ENCODE measurements at places on chromosomes 12 and 14.

DNA sequence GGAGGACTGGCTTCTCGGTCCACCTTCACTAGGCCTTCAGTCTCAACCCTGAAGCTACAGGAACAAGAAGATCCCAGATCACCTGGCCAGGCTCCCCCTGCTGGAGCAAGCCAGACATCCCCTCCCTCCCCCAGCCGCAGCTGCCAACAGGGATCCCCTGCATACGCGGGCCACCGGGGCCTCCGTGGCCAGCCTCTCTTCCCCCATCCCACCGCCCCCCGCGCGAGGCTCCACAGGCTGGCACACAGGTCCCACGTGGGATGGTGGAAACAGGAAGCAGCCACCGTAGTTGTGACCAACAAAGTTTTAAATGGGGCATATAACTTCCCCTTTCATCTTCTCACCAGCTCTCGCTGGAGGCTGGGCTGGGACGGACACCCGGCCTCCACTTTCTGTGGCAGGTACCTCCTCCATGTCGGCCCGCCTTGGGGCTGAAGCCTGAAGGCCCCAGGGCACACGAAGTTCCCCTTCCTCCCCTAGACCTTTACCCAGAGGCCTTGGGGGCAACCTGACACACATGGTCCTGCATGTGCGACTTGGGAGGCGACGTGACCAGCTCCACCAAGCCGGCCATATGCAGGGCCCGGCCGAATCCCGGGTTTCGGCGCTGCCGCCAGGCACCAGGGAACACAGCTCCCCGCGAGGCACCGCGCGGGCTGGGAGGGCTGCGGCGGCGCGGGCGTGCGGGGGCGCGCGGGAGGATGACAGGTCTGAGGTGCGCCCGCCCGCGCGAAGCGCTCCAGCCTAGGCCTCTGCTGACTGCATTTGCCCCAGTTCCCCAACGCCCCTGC lies 44.4 kb upstream of the PNMA1 start:
- DNase-seq: peak; percentile 59

- DNase-seq: no peak
Observed at GRCh38 chr14:96710060-96710666, 87.0 kb upstream of the VRK1 start.

GRCh38 chr12:113443030-113443539 lies 20.9 kb downstream of the SDSL start:
- no peak for DNase-seq

DNA sequence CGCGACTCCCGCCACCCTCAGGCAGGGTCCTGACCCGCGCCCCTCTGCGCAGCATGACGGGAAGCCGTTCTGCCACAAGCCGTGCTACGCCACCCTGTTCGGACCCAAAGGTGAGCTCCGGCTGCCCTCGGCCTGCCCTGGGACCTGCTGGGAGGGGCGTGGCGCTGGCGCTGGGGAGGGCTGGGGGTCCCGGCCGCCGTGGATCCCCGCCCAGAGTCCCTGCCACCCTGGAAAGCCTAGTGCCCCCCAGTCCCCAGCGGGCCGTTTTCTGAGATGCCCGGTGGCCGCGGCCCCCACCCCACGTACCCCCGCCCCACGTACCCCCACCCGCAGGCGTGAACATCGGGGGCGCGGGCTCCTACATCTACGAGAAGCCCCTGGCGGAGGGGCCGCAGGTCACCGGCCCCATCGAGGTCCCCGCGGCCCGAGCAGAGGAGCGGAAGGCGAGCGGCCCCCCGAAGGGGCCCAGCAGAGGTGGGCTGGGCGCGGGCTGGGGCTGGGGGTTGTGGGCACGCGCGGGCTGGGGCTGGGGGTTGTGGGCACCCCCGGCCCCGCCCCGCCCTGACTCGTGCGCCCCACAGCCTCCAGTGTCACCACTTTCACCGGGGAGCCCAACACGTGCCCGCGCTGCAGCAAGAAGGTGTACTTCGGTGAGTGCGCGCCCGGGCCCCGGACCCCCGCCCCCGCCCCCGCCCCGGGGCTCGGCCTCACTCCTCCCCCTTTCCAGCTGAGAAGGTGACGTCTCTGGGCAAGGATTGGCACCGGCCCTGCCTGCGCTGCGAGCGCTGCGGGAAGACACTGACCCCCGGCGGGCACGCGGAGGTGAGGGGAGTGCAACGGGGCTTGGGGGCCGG lies 4.0 kb downstream of the CRIP2 start:
- no peak for DNase-seq

DNA sequence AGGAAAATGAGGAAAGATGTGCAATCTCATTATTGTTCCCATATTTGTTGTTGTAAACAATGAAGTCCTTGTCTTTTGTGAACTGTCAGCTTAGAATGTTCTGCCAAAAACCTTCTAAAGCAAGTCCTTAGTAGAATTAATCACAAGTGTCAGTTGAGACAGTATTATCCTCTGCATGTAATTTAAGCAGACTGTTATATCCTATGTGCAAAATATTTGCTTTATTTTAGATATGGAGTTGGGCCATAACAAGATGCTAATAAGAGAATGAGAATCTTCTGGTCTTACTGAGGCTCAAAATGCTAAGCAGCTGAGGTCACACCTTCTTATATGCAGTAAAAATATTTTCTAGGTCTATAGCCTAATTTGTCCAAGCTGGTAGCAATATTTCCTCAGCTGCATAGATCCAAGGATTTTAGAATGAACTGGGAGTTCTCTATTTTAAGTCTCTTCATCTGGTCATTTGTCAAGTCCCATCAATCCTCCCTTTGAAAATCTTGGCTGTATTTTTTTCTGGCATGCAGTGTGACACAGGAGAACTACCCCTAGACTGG lies 222.3 kb upstream of the NAV3 start:
- DNase-seq: no peak

- no peak for DNase-seq
Observed at GRCh38 chr12:104769144-104769561, 188.9 kb downstream of the SLC41A2 start.

DNA sequence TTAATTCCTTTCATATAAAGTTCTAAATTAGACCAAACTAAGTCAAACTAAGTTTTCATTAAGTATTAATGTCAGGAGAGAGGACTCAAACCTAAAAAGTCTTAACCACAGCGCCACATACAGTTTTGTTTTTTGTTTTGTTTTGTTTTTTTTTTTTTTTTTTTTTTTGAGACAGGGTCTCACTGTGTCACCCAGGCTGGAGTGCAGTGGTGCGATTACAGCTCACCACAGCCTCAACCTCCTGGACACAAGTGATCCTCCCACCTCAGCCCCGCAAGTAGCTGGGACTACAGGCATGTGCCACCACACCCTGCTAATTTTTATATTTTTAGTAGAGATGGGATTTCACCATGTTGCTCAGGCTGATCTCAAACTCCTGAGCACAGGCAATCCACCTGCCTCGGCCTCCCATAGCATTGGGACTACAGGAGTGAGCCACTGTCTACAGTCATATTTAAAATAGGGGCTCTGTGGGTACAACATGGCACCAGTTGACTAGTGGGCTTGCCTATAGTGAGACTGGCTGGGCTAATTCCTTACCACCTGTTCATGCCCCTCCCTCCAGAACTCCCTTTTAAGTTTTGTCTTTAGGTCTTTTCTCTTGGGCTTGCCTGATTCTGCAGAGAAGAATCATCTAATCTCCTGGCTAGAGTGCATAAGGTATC lies 110.2 kb downstream of the PPP2R5E start:
- no peak for DNase-seq

GRCh38 chr12:127113945-127114344 lies 1153.0 kb upstream of the TMEM132C start:
- DNase-seq: no peak

DNA sequence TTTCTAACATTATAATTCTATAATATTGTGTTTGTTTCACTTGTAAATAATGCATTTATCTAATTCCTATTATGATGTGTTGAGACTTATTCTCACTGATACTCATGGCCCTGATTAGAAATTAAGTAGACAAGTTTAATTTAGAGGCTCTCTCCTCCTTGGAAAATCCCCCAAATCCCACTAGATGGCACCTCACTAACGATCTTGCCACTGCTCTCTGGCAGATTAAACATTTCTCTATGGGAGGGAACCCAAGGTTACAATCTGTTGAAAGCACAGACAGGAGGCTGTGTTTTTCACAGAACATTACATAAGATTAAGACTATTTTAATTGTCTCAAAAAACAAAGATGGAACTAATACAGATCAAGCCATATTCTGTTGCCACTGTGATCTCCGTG lies 318.7 kb downstream of the LRFN5 start:
- no peak for DNase-seq

Data from stimulated activated CD8-positive, alpha-beta memory T cell treated with anti-CD3 and anti-CD28 coated beads, Interleukin-2, amount 100 ng/mL, for 1 hour (primary cell).